Upper lobe of left lung (tissue), 6 donors: ENCODE measurements at places on chromosomes 7 and 10.

- peak; percentile 78 for DNase-seq
Observed at GRCh38 chr7:135246191-135246825, 12.7 kb downstream of the STRA8 start.

DNA sequence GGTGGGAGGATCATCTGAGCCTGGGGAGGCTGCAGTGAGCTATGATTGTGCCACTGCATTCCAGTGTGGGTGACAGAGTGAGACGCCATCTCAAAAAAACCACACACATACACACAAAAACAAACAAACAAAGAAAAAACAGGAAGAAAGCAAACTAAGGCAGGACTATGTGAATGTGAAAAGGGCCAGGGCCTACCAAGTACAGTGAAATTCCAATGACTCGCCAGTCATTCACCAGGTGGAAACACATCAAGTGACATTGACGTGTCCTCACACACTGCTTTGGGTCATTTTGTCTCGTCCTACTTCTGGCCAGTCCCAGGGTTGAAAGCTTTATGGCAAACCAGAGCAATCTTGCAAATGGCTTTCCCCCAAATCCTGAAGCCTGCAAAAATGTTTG is 79.9 kb downstream of the HIP1 start:
- no peak for DNase-seq

DNA sequence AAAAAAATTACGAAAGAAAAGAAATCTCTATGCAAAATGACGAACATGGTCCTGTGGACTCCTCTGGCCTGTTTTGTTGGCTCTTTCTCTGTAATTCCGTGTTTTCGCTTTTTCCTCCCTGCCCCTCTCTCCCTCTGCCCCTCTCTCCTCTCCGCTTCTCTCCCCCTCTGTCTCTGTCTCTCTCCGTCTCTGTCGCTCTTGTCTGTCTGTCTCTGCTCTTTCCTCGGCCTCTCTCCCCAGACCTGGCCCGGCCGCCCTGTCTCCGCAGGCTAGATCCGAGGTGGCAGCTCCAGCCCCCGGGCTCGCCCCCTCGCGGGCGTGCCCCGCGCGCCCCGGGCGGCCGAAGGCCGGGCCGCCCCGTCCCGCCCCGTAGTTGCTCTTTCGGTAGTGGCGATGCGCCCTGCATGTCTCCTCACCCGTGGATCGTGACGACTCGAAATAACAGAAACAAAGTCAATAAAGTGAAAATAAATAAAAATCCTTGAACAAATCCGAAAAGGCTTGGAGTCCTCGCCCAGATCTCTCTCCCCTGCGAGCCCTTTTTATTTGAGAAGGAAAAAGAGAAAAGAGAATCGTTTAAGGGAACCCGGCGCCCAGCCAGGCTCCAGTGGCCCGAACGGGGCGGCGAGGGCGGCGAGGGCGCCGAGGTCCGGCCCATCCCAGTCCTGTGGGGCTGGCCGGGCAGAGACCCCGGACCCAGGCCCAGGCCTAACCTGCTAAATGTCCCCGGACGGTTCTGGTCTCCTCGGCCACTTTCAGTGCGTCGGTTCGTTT is 83.5 kb upstream of the SLF2 start:
- DNase-seq = no peak

DNA sequence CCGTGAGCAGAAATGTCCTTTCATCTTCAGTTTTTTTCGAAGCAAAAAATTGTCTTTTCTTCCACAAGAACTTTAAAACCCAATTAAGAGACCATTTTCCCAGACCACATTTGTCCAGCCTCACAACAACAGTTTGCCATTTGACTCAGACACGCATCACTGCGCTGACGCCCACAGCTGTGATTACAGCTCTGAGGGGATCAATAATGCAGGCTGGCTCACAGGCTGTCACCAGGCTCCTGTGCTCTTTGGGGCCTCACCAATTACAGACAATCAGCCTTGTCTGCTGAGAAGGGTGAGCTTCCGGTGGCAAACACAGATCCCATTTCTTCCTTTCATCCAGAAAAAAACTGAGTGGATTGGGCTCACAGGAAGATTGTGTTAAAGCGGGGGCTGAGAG is 33.3 kb downstream of the DDC start:
- no peak for DNase-seq

DNA sequence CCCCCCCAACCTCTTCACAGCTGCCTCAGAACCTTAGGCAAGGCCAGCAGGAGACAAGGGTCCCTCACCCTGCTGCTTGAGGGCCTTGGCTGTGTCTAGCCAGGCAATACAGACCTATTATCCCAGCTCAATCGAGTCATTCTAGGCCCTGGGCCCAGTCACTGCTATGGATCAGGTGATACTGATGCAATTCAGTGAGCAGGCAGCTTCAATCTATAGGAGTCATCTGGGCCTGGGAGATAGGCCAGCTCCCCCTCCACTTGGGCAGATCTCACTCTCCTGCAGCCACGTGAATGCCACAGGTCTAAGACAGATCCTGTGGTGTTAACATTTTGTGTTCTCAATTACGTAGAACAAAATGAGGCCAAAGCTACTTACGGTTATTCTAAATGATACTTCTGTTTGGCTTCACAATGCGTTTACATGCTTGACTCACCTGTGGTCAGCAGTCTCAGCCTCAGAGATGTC is 68.0 kb upstream of the LRRC4 start:
- DNase-seq = no peak

GRCh38 chr7:44187636-44188416 is 1.4 kb downstream of the GCK start:
- no peak for DNase-seq

DNA sequence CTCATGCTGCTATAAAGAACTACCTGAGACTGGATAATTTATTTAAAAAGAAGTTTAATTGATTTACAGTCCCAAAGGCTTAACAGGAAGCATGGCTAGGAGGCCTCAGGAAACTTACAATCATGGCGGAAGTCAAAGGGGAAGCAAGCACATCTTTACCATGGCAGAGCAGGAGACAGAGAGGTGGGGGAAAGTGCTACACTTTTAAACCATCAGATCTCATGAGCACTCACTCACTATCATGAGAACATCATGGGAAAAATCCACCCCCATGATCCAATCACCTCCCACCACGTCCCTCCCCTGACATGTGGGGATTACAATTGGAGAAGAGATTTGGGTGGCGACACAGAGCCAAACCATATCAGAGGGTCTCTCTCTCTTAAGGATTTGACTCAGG is 108.6 kb upstream of the PODXL start:
- DNase-seq = no peak

- DNase-seq = no peak
Observed at GRCh38 chr7:12518920-12519681, 51.4 kb upstream of the SCIN start.

DNA sequence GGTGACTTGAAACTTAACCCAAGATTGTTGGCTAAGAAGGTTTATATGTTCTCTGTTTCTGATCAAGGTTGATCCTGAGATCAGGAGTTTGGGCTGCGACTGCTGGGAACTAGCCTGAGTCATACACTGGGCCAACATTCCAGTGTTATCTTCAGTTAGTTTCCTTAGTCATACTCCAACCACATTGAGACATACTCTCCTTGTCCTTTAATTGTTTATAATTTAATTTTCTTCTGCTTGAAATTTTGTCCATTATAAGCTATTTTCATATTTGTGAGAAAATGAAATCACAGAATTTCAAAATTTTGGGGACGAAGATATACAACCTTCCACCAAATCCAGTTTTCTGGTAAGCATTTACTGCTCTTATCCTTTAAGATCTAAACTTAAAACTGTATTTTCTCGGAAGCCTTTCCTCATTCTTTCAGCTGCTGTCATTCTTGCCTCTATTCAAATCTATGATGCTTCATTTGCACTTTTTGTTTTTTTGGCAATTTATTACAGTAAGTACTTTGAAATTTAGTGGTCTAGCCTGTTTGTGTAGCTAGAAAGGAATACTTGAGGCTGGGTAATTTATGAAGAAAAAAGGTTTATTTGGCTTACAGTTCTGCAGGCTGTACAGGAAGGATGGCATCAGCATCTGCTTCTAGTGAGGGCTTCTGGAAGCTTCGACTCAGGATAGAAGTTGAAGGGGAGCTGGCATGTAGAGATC is 63.4 kb upstream of the POT1 start:
- no peak for DNase-seq
